Right atrium auricular region (tissue), 2 donors: ENCODE measurements at places on chromosomes 6 and 20. TPM values are rescaled to one million over a fixed set of nuclear protein-coding genes. Genes with fewer than 3 reads are reported as not detected.

Gene ANKS1A
- total RNA-seq = 30.9 TPM

Gene GPR6
- total RNA-seq = not detected

Gene GINS1
- 0.35 TPM for total RNA-seq

Gene CCM2L
- 6.0 TPM for total RNA-seq

Gene CCN5
- 85.1 TPM for total RNA-seq

Gene KCNQ5
- not detected for total RNA-seq

GRCh38 chr6:57173056-57173885 lies 1.1 kb downstream of the BAG2 start:
- no peak for DNase-seq

- no peak for DNase-seq
Measured at GRCh38 chr6:100230953-100231316, 233.8 kb downstream of the SIM1 start.

- no peak for DNase-seq
Measured at GRCh38 chr6:149273318-149273717, 44.2 kb upstream of the TAB2 start.

DNA sequence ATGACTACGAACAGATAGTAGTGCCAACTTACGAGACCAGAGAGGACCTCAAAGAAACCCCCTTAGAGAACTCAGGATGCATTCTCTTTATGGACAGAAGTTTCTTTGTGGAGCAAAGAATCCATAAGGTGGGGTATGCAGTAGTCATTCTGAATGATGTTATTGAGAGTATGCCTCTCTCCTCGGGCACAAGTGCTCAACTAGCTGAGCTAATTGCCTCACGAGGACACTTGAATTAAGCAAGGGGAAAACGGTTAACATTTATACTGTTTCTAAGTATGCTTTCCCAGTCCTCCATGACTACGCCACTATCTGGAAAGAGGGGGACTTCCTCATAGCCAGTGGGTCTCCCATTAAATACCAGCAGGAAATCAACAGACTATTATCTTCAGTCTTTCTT lies 25.6 kb downstream of the MC3R start:
- no peak for DNase-seq

DNA sequence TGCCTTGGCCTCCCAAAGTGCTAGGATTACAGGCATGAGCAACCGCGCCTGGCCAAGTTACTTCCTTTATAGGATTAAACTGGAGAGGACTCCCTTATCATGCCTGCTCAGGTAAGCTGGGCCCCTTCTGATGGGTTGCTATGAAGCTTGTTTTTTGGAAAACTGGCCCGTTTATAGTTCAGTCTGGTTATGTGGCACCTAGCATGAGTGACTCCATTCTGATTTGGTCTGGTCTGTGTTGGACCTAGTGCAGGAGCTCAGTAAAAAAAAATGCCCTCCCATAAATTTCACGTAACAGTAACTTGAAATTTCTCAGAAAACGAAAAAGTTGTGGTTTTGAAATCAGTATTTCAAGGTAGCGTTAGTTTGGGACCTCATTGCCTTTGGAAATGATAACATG lies 448.4 kb downstream of the HACE1 start:
- DNase-seq = no peak

DNA sequence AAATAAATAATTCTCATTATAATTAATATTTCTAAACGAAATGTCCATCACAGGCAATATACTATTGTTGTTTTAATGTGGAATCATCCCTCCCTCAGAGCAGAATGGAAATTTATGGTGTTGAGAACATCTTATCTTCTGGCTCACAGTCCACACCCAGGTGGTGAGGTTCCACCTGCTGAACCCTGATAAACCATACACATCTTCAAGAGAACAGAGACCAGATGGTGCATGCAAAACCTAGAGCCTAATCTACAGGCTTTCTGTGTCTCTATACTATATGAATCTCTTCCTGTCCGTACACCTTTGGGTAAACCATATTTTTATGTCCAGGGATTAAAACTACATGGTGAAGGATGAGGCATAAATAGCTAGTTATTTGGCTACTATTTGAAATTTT lies 52.3 kb upstream of the UFL1 start:
- DNase-seq = no peak

- no peak for DNase-seq
Measured at GRCh38 chr6:170152989-170153388, 137.9 kb downstream of the DLL1 start.

DNA sequence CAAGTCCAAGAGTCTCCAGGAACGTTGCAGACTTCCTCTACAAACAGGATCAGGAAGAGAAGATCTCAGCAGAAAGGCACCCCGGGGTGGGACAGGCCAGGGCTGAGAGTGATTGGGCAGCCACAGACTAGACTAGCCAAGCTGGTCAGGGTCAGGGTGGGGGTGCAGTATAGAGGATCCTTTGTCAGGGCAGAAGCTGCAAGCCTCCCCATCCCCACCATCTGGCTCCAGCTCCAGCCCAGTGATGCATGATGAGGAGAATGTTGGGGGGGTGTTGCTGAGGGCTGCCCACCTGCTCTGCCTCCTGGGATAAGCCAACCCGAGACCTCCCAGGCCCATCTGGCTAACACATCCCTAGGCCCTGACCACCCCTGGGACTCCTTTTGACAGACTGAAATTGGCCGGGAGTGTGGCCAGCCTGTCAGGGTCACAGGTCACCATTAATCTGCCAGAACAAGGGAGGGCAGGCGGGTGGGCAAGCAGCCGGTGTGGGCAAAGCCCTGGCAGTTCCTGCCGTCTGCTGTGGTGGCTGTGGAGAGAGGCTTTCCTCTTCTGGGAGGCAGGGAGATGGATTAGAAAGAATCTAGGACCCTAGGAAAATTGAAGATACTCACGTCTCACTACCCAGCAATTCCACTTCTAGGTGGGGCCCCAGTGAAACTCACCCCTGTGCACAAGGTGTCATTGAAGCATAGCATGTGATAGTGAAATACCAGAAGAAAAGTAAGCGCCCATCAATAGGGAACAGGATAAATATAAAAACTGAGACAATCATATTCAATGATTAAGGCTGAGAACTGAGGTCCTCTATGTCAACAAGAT lies 22.1 kb upstream of the SNTA1 start:
- no peak for DNase-seq

- no peak for DNase-seq
Measured at GRCh38 chr6:16624636-16625290, 136.5 kb downstream of the ATXN1 start.

GRCh38 chr20:47675190-47676142 lies 109.8 kb downstream of the SULF2 start:
- DNase-seq = no peak

DNA sequence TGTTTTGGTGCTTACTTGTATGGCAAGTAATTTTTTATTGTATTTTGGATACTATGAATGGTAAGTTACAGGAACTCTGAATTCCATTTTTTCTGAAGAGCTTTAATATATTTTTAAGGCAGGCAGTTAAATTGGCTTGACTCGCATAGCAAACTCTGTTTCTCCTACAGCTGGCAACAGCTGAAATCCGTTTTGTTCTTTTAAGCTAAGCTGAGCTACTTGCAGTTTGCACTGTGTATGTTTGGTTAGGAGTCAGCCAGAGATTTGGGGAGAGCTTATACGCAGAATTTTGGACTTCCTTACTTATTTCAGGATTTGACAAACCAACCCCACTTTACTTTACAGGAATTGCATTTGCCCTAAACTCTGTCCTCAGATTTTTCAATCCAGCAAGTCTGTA lies 179.1 kb downstream of the COL19A1 start:
- no peak for DNase-seq

DNA sequence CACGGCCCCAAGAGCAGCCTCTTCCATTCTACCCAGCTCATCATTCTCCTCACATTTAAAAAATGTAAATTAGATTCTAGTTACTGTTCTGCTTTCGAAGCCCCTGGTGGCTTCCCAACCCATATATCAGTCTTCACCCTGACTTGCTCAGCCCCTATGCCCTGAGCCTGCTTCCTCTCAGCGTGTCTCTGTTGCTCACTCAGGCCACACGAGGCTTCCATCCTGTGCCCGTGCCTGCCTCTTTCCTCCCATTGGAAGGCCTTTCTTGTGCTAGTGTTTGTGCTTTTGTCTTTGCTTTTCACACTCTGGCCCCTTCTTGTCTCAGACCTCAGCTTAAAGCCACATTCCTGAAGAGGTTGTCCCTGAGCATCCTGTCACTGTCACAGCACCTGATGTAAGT lies 78.1 kb downstream of the AFDN start:
- DNase-seq = no peak

DNA sequence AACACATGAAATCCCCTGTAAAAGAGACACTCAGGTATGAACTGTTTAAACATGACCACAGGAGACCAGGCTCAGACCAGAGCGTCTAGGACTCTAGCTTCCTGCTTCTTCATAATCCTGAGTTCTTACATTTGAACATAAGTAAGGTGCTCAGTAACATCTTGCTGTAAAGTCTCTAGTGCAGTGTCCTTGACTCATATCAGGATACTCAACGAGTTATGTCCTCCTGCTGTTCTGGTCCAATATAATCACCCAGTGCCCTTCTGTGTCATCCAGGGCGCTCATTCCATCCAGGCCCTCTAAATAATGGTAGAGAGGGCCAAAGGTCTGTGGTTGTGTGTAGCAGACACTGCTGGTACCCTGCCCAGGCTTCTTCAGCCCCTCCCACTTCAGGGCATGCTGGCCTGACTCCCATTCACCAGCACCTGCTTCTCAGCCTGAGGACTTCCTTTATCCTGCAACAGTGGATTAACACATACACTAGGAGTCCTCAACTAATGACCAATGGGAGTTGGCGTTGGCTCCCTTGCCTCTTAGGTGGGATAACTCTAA lies 66.8 kb upstream of the MOCS1 start:
- no peak for DNase-seq

DNA sequence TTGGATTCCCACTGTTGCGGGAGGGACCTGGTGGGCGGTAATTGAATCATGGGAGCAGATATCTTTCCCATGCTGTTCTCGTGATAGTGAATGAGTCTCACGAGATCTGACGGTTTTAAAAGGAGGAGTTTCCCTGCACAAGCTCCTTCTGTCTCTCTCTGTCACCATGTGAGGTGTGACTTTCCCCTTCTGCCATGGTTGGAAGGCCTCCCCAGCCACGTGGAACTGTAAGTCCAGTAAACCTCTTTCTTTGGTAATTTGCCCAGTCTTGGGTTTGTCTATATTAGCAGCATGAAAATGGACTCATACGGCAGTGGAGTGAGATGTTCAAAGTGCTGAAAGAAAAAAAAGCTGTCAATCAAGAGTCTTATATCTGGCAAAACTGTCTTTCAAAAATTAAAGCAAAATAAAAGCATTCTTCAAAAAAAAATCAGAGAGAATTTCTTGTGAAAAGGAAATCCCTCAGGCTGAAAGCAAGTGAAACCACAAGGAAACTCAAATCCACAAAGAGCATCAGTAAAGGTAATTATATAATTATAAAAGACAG lies 15.5 kb upstream of the KIF25 start:
- DNase-seq = no peak

DNA sequence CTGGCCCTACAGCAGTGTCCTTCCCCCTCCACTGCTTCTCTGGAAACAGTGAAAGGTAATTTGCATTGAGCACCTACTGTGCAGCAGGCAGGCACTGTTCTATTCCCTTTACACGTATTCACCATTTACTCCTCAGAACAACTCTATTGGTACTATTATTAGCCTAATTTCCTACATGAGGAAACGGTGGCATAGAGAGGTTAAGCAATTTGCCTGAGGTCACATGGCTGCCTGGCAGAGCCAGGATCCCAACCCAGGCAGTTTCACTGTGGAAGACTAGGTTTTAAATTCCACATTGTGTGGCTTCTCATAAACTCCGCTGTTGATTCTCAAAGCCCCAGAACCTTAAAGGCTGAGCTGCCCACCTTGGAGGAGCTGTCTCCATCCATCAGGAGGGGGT lies 72.7 kb downstream of the CLIC5 start:
- no peak for DNase-seq

DNA sequence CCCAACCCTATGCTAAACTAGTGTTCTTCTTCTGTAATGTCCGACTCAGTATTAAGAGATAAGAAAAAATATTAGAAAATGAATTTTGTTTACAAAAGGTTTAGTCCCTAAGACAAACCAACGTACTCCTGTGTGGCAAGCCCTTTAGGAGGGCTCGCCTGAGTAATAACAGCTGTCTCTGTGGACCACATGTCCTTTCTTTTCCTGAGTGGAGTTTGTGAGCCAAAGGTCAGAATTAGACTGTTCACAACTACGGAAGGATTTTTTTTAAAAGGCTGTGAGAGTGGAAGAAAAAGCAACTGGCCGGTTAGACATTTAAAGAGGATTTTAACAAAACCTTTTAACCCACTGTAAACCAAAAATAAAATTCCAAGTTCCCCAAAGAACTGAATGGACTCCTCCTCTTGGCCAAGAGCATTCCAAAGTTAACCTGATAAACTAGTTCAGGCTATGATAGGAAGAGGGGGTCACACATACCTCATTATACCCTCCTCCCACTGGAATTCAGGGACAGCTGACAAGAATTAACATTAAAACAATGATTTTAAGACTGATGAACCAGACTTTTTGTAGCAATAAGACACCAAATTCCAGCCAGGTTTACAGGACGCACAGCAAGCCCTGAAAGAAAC lies 43.5 kb downstream of the FAM184A start:
- no peak for DNase-seq

GRCh38 chr20:61988665-61989064 lies 77.0 kb downstream of the TAF4 start:
- no peak for DNase-seq

GRCh38 chr6:108764580-108764950 lies 83.7 kb upstream of the ARMC2 start:
- no peak for DNase-seq
